ENCODE measurements at places on chromosomes 7 and 10. TPM values are rescaled to one million over a fixed set of nuclear protein-coding genes. Genes with fewer than 3 reads are reported as not detected.

GRCh38 chr10:88881922-88882645, 2.0 kb downstream of the STAMBPL1 start:
- no peaks in the 10 kb centered on the region for H3K27me3 ChIP-seq
- DNase-seq: no peak
- H3K4me3 ChIP-seq: peak overlapping the region; percentile 88
- H3K4me1 ChIP-seq: peaks cover 74% of the 10 kb centered on the region

DNA sequence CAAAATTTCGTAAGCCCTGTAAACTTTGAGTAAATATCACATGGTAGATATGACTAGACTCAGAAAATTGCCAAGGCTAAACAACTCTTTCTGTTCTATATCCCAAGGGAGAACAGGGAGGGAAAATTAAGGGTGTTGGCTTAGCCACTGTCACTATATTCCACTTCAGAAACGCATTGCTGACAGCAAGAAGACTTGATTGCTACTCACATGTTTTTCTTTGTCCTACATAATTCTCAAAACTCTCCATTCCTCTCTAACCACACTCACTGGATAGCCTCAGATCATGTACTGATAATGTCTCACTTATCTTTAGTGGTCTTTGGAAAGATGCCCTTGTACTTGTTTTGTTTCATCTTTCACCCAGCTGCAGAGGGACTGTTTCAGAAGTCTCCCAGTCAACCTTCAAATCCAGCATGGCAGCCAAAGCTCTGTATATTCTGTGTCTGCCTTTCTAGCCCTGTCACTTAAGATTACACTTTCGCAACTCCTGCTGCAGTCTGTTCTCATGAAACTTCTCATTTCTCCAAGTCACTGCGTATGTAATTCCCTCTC, 582.4 kb upstream of the FZD8 start:
- no peaks in the 10 kb centered on the region for H3K27me3 ChIP-seq
- no peak overlapping the region for H3K4me3 ChIP-seq

- H3K36me3 ChIP-seq: no peaks in the 10 kb centered on the region
- H3K4me3 ChIP-seq: no peak overlapping the region
- no peak overlapping the region for H3K27ac ChIP-seq
- no peaks in the 10 kb centered on the region for H3K4me1 ChIP-seq
- H3K27me3 ChIP-seq: peaks cover 13% of the 10 kb centered on the region
These were observed 177.9 kb downstream of the SKAP2 start for GRCh38 chr7:26686448-26686981.

DNA sequence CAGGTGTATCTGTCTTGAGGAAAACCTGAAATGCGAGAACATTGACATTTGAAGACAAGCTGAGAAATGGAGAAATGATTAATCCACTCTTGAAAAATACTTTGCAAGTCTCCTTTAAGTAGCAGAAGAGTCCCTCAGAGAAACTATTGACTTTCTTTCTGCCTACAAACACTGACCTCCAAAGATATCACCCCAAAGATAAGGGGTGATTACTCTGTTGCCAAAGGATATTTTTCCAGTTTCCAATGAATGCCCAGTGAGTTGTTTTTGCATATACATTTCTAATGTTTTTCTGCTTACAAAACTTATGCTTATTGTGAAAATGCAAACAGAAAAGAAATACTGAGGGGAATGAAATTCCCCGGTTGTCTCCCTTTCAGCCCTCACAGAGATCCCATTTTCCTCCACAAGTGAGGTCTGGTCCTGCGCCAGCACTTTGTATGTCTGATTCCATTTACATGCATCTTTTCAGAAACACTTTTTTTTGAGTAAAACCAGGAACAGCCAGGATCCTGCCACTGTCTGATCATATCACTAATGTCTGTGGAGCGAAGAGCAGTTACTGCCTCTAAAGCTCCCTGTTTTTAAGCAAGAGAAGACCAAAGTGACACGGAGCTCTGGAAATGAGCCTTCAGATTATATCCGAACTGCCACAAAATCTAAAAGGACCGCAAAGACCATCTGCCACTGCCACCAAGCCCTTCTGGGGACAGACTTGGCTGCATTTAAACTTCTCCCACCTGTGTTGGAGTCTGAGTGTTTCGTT, 82.9 kb upstream of the PDCD4 start:
- DNase-seq: no peak
- H3K36me3 ChIP-seq: no peaks in the 10 kb centered on the region
- peaks cover 13% of the 10 kb centered on the region for H3K4me1 ChIP-seq
- no peak overlapping the region for H3K4me3 ChIP-seq

DNA sequence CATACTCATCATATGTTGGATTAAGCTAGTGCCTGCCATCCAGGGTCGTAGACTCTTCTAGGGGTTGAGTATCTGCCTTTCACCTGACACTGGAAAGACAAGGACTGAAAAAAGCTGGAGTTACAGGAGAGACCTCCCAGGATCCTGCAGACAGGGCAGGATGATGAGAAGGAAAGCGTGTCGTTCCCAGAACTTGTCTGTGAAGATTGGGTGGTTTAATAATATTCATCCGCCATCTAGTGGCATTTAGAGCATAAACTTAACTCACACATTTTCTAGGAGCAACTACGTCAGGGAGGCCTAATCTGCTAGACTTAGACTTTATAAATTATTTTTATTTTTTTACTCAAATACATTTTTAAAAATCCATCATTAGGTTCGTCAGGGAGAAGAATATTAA, 59.6 kb downstream of the ADRB1 start:
- H3K4me3 ChIP-seq: no peak overlapping the region
- DNase-seq: no peak
- no peak overlapping the region for H3K27ac ChIP-seq
- no peaks in the 10 kb centered on the region for H3K36me3 ChIP-seq

GRCh38 chr10:71144824-71145223, 67.5 kb upstream of the UNC5B start:
- H3K36me3 ChIP-seq: no peaks in the 10 kb centered on the region
- H3K4me1 ChIP-seq: no peaks in the 10 kb centered on the region
- H3K27ac ChIP-seq: no peak overlapping the region
- no peak for DNase-seq

DNA sequence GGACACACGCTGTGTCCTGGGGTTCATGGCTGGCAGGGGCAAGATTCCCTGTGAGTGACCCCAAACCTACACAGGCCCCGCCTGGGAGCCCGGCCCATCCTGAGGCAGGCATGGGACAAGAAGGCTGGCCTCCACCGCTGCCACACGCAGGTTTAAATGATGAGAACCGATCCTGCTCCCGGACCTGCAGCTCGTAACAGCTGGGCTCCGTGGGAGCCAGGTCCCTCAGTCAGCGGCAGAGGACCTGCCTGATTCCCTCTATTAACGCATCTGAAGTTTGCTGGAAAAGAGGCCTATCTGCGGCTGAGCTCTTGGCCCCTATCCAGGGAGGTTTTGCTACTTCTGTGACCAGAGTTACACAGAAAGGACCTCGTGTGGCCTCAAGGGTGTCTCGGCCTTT, 112.3 kb downstream of the VIPR2 start:
- no peak overlapping the region for H3K4me3 ChIP-seq
- H3K4me1 ChIP-seq: no peaks in the 10 kb centered on the region
- no peak overlapping the region for H3K27ac ChIP-seq
- H3K36me3 ChIP-seq: no peaks in the 10 kb centered on the region
- peaks cover 31% of the 10 kb centered on the region for H3K27me3 ChIP-seq

DNA sequence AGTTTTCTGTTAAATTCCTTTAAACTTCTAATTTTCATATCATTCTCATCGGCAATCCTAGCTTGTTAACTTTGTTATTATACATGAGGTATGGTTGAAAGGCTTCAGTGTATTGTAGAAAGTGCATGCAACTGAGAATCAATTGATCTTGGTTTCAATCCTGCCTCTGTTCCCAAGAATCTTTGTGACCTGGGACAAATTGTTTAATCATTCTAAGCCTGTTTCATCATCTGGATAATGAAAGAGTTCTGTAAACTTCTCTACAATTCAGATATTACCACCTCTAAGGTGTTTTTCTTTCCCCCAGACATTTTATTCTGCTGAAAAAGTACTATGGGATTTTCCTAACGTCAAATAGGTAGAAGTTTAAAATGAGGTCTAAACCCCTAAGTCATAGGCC, 179.0 kb downstream of the RNLS start:
- peaks cover 9% of the 10 kb centered on the region for H3K4me1 ChIP-seq
- H3K27ac ChIP-seq: no peak overlapping the region
- DNase-seq: no peak
- H3K36me3 ChIP-seq: no peaks in the 10 kb centered on the region

DNA sequence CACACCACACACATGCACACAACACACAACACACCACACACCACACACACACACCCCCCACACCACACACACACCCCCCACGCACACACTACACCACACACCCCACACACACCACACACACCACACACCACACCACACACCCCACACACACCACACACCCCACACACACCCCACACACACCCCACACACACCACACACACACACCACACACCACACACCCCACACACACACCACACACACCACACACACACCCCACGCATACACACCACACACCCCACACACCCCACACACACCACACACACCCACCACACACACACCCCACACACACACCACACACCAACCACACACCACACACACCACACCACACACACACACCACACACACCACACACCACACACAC, 16.4 kb downstream of the UCN3 start:
- H3K27ac ChIP-seq: no peak overlapping the region
- no peaks in the 10 kb centered on the region for H3K4me1 ChIP-seq
- H3K27me3 ChIP-seq: peaks cover 3% of the 10 kb centered on the region
- no peak for DNase-seq
- no peak overlapping the region for H3K4me3 ChIP-seq

DNA sequence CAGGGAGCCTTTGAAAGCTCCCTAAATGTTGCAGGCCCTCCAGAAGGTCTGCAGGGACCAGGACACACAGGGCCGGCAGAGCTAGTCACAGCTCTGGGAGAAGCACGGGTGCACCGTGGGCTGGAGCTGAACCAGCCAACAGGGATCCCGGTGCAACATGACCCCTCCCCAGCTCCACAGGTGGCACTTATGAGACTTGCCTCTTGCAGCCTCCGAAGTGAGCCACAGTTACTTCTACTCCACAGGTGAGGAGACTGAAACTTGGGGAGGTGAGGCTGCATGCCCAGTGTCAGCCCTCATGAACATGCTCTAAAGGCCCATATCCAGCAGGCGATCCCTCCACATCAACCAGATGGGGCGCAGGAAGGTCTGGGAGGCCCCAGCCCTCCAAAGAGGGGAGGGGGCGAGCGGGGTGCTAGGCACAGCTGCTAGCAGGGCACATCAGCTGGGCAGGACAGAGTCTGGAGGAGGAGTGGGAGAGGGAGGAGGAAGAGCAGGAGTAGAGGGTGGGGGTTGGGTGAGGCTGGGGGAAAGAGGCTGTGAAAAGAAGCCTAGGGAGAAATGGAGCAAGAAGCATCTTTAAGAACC, 224.3 kb downstream of the ELFN1 start:
- H3K27me3 ChIP-seq: no peaks in the 10 kb centered on the region
- no peaks in the 10 kb centered on the region for H3K36me3 ChIP-seq
- no peak overlapping the region for H3K4me3 ChIP-seq
- no peak overlapping the region for H3K27ac ChIP-seq
- H3K4me1 ChIP-seq: no peaks in the 10 kb centered on the region
- no peak for DNase-seq

GRCh38 chr10:57716884-57717283, 550.8 kb downstream of the IPMK start:
- no peaks in the 10 kb centered on the region for H3K36me3 ChIP-seq
- no peak overlapping the region for H3K27ac ChIP-seq
- no peaks in the 10 kb centered on the region for H3K27me3 ChIP-seq
- H3K4me3 ChIP-seq: no peak overlapping the region

ECD gene
- 37.7 TPM for total RNA-seq

EPC1 gene
- total RNA-seq: 27.3 TPM

HOXA5 gene
- not detected for total RNA-seq

PDLIM1 gene
- total RNA-seq: 0.92 TPM

CNNM1 gene
- 0.41 TPM for total RNA-seq

GCK gene
- 1.1 TPM for total RNA-seq

GPR158 gene
- not detected for total RNA-seq

SLC26A3 gene
- total RNA-seq: not detected
